Brain pericyte (primary cell): ENCODE measurements at places on chromosomes 5 and 9.

DNA sequence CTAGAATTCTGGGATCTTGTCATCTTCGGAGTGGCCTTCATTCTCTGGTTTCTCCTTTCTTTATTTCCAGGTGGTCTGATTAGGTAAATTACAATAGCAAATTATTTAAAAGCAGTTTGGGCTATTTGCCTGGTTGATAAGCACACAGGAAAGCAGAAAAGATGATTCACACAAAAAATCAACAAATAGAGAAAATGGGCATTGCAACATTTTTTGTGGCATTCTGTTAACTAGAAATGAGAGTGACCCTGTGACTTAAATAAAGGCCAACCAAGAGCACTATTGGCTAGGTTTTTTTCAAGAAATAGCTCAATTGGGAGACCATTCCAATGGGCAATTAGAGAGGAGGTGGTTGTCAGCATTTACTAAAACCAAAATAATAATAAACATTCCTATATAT is 6.5 kb upstream of the PDZD2 start:
- DNase-seq: no peak

- no peak for DNase-seq
Measured at GRCh38 chr9:91948101-91948596, 1.9 kb downstream of the ROR2 start.

DNA sequence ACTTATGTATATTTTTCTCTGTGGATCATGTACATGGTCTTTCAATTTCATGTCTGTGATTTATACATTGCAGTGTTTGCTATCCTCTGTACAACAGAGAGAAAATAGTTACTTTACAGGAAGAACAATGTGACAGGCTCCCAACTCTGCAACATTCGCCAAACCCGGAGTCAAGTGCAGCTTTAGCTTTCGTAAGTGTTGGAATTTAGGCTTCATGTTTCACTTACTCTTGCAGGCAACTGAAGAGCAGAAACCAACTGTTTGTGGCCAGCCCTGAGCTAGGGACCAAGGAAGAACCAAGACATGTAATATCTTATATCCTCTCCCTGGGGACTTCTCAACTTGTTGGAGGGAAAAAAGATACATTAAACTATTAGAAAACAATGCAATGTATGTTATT is 147.9 kb downstream of the C5orf15 start:
- DNase-seq: no peak

DNA sequence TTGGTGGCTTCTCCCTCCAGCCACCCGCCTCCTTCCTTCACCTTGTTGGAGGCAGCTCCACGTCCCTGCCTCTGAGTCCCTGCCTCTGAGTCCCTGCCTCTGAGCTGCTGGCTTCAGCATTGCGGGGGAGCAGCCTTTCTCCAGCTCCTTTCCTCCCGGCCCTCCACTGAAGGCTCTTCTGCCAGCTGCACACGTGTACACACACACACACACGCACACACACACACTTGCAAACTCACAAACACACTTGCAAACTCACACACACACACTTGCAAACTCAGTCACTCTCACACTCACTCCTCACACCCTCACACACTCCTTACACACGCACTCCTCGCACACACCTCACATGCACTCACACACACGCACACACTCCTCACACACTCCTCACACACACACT is 45.1 kb downstream of the C9orf50 start:
- DNase-seq: no peak

DNA sequence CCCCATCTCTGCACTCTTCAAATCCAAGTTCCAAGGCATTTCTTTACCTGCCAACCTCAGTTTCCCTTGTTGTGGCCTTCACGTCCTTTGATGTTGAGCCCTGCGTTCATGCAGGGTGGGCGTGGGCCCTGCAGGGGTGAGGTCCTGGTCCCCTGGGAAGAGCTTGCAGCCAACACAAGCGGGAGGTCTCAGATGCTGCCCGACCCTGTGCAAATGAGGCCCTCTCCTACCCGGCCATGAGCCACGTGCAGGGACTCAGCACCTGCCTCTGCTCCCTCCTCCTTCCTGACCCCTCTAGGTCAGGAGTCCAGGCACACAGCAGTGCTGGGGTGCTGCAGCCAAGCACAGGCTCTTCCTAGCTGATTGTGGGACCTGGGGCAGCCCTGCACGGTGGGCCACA is 124.5 kb downstream of the ADAMTS2 start:
- DNase-seq: no peak

DNA sequence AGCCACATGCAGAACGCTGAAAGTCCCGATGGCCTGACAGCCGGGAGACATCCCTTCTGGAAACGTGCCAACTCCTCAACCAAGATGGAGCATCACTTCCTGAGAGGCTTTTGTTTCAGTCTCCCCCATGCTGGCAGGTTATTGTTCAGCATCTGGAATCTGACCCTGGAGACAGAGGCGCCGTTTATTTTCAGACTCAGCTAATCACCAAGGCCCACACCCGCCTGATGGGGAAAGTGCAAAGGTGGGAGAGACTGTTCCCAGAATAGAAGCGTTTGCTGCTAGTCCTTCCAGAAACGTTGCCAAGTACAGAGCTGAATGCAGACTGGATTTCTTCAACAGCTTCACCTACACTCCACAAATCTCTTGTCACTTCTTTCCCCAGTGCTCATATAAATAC is 41.8 kb upstream of the S1PR3 start:
- DNase-seq: peak; percentile 83

DNA sequence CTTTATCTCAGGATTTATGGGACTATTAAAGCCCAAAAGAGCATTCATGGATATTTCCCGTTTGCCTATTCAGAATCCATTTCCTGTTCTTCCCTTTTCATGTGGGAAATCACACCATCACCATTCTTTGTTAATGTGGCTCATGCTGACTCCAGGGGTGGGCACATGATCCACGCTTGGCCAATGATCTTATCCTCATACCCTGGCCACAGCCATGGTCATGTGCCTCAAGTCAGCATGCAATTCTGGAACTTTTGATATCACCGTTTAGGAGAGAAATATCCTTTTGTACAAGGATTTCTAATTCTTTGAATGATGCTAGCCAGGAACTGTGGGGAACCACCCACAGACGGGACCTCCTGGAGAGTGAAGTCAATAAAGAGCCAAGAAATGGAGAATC is 272.2 kb downstream of the PRELID2 start:
- no peak for DNase-seq

DNA sequence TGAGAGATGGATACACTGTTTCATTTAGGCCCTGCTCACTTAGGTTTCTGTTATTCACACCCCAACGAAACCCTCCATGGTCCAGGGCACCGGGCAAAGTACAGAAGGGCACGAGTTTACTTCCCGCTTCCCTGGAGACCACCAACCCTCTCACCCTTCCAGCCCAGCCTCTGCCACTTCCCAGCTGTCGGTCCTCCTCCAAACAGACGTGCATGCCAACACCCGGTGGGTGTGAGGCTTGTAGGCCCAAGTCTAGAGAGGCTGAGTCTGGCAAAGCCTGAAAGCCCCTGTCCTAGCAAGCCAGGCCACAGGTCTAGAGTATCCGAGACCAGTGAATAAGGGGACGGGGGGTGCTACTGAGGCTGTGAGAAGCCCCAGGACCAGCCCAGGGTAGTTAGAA is 7.1 kb upstream of the FGFR4 start:
- no peak for DNase-seq
